Activated naive CD4-positive, alpha-beta T cell (primary cell): ENCODE measurements at places on chromosomes 11 and 22.

DNA sequence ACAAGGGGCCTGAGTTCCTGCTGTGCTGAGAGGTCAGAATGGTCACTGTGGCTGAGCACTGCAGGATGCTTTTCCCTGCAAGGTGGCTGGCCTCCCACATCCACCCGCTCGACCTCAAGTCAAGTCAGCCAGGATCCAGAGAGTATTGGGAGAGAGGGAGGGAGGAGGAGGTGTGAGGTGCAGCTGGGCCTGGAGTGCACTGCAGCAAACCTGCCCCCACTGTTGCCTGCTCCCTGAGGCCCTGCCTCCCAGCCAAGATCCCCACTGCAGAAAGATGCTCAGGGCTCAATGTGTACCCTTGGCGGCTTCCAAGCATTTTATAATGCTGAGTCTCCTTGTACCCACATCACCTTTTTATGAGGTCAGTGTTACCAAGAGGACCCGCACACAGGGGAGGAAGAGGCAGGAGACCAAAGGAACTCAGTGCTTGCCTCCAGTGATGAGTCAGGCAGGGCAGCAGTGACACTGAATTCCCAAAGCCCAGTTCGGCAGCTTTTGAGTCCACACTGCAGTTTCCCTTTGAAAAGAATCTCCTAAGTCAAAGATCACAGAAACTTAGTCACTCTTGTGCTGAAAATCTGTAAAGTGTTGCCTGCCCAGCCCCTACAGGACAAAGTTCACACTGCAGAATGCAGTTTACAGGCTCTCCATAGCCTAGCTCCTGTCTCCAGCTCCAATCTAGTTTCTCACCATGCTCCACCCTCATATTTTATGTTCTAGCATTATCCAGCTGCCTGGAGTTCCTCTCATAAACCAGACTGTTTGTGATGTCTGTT lies 3.1 kb downstream of the ENDOD1 start:
- DNase-seq, result no peak

- DNase-seq, result no peak
Observed at GRCh38 chr22:37258753-37259401, 14.8 kb upstream of the RAC2 start.

- no peak for DNase-seq
Observed at GRCh38 chr11:64987998-64988854, 8.5 kb downstream of the BATF2 start.

- DNase-seq, result no peak
Observed at GRCh38 chr11:121420398-121420797, 31.7 kb upstream of the SORL1 start.

GRCh38 chr11:8056810-8057463 lies 24.1 kb upstream of the TUB start:
- DNase-seq, result no peak

GRCh38 chr22:27978317-27978716 lies 59.3 kb upstream of the PITPNB start:
- DNase-seq, result no peak

- DNase-seq, result no peak
Observed at GRCh38 chr22:50012211-50013181, at the start of gene IL17REL. Gene IL17REL (minus strand): TSS chr22:50012765. CDS start chr22:50012646, 119 bp downstream.

GRCh38 chr11:87198266-87198881 lies 160.6 kb downstream of the TMEM135 start:
- DNase-seq, result no peak

- DNase-seq, result no peak
Observed at GRCh38 chr11:120060512-120060911, 77.4 kb downstream of the TRIM29 start.

DNA sequence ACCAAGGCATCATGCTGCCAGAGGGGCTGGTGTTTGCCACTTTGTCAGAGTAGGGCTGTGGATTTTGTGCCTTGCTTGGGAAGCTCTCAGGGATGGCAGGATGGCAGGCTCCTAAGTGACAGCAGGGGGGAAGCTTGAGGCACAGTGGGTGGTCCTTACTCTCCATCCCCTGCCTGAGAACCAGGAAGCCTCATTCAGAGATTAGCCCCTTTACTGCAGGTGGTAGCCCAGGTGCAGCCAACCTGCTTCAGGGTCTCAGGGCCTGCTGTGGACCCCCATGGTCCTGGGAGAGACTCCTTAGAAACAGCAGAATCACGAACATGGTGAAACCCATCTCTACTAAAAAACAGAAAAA lies 8.9 kb upstream of the ST3GAL4 start:
- no peak for DNase-seq

GRCh38 chr11:47589977-47590861 lies 3.7 kb downstream of the FAM180B start:
- DNase-seq, result no peak

DNA sequence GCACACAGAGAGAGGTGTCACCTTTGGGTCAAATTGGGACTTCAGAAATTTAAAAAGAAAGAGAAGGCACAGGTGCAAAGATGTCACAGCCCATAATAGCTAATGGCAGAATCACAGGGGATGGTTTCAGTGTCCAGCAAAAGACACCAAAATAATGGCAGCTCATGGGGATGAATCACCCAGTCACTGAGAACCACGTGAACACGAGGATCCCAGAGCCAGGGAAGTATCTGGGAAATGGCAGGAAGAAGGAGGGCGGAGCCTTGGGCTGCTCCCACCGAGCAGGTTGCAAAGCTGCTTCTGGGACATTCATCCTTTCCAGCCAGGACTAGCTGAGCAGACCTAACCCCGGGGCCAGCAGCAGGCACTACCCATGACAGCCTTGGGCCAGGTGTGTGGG lies 45.6 kb downstream of the TRMU start:
- no peak for DNase-seq

DNA sequence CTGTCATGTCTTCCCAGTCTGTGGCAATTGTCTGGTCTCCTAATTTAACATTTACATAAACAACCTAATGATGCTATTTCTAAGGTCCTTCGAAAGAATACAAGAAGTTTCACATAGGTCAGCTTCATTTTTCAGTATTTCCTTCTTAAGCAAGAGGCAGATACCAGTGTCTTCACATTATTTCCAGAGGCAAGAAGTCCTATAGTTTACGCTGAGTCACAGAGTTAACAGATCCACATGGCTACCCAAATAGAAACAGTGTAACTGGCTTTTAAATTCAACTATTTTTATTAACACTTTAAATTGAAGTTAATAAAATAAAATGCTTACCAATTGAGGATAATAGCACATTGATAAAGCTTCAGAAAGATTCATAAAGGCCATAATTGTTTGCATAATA lies 10.9 kb downstream of the PRRG4 start:
- no peak for DNase-seq

DNA sequence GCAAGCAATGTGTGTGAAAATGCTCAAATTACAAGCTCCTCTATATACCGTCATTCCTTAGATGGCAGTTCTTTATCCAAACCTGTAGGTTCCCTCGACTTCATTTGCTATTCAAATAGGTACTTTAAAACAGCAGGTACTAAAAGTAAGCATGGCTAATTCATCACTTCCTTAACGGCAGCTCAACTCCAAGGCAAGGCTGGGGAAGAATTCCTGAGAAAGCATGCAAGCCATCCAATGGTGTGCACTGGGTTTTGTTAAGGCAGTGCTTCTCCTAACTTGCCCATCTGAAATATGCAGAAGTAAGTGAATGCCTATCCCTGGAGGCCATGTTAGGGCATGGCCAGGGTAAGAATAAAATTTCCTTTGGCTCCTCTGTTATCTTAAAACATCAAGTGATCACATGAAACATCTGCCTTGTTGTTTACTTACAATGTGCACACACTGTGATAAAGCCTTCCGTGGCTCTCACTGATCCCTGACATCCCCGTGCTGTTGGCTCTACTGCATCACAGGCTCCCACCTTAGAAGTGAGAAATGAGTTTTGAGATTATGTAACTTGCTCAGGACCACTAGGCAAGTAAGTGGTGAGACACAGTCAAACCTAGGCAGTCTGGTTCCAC lies 52.1 kb downstream of the SMCO4 start:
- no peak for DNase-seq

DNA sequence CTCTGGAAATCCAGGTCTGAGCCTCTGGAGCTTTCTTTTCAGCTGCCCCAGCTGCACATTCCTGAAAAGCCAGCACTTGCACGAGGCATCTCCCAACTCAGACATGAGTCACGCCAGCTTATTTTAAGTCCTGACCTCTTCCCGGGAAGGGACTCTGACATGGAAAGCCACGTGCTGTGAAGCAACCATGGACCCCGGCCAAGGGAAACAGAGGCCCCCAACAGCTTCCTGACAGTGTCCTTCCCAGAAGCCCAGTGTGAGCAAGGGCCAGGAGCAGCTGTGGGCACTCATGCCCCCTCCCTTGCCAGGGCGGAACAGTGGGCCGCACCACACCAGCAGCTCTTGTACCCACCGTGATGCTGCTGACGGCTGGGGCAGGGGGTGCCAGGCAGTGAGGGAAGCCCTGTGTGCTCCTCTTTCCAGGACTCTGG lies 118.8 kb upstream of the CADM1 start:
- no peak for DNase-seq

- DNase-seq, result no peak
Observed at GRCh38 chr11:17646451-17647145, 72.8 kb upstream of the MYOD1 start.

- no peak for DNase-seq
Observed at GRCh38 chr22:20422271-20423007, 15.2 kb downstream of the SCARF2 start.

- DNase-seq, result no peak
Observed at GRCh38 chr22:43411869-43412807, at the start of gene MPPED1. Gene MPPED1 (plus strand): TSS chr22:43412014. CDS start chr22:43424986, 12,972 bp downstream.

- DNase-seq, result no peak
Observed at GRCh38 chr22:50713571-50714056, 24.4 kb upstream of the ACR start.

DNA sequence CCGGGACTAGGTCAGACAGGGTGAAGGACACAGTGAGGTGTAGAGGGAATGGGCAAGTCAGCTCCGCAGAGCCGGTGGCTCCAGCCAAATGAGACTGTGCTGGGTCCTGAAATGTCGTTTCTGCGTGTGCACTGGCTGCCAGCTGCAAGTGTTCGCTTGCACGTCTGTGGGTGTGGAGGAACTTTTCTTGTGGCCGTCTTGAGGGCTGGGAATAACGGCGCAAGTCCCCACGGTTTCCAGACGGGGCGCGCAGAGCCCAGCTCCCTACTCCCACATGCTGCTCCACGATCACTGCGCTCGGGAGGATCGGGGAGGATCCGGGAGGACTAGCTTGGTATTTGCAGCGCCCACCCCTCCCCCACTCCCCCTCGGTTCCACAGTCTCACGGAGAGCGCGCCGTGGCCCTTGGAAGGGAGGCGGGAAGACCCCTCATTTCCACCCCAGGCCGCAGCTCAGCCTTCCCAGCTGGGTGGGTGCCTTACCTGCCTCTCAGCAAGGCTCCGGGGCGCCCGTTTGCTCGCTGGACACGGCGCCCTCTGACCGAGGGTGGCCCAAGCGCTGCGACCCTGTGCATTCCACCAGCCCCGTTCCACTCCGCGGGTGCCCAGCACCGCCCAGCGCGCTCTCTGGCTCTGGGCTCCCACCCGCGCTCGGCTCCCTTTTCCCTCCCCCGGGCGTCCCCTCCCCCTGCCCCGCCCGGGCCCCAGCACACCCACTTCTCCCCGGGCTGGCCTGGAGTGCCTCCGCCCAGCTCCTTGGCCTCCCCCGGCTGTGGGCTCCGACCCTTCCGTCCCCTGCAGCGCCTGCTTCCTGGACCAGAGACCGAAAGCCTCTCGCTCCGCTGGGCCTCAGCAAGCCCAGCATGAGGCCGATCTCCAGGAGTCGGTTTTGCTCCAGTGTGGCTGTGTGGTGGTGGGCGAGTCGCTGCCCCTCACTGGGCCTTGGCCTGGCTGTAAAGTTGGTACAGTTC lies at the start of gene KCNE3:
Gene KCNE3, minus strand, starts transcription at position 634 of the 970 bp plus-strand sequence. CDS start 9,986 bp downstream, outside the sequence.
- DNase-seq, result no peak

GRCh38 chr11:34915136-34916014 lies 804 bp downstream of the APIP start:
- no peak for DNase-seq

GRCh38 chr22:29136782-29137700 lies 64.2 kb downstream of the KREMEN1 start:
- DNase-seq, result no peak

- no peak for DNase-seq
Observed at GRCh38 chr22:22037740-22038139, 55.2 kb upstream of the TOP3B start.

DNA sequence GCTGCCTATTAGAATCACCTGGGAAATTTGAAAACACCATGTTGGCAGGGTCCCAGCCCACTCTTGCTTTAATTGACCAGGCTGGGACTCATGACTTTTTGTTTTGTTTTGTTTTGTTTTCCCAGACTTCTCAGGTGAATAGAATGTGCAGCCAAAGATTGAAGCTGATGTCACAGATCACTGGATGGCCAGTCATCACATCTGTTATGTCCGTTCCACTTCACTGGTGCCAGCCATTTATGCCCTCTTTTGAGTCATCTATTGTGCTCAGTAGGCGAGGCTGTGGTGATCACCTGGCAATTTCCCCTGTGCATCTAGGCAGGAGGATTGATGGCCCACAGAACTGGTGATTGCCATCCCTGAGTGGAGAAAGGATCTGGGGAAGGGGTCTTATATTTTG lies 297.3 kb downstream of the INSC start:
- DNase-seq, result no peak

- DNase-seq, result no peak
Observed at GRCh38 chr11:22807855-22808570, 21.6 kb downstream of the SVIP start.

DNA sequence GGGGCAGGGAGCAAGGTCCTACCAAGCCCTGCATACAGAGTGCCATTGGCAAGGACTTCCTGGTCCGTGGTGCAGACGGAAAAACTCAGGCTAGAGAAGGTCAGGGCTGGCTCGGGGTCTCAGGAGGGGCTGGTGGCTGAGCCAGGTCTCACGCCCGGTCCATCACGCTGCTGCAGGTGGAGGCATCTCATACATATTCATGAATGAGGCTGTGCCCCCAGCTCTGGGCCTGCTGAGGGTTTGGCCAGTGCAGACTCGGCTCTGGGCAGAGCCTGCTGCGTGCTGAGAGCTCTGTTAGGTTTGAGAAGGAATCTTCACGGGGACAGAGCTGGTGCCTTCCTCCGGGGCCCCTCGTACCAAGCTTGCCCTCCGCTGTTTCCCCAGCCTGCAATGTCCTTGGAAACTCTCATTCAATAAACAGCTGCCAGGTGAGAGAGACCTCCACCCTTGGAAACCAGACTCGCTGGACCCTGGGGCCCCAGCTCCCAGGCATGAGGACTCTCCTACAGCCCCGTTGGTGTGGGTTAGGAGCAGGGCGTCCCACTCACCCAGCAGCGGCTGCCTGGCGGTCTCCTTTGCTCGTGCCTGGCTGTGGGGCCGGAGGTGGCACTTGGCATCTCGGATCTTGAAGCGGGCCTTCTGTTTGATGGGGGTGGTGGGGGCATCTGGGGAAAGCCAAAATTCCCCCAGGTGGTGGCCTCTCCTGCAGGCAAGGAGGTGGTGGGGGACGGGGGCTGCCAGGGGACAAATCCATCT lies 33.9 kb upstream of the TTLL12 start:
- DNase-seq, result no peak
